ENCODE measurements at places on chromosomes 1 and 21.

- no peak for DNase-seq
Measured at GRCh38 chr1:245168906-245169305, 14.1 kb downstream of the KIF26B start.

GRCh38 chr1:184635347-184635979 is 119.2 kb downstream of the EDEM3 start:
- DNase-seq = no peak

- no peak for DNase-seq
Measured at GRCh38 chr21:29365661-29366265, 67.0 kb downstream of the BACH1 start.

DNA sequence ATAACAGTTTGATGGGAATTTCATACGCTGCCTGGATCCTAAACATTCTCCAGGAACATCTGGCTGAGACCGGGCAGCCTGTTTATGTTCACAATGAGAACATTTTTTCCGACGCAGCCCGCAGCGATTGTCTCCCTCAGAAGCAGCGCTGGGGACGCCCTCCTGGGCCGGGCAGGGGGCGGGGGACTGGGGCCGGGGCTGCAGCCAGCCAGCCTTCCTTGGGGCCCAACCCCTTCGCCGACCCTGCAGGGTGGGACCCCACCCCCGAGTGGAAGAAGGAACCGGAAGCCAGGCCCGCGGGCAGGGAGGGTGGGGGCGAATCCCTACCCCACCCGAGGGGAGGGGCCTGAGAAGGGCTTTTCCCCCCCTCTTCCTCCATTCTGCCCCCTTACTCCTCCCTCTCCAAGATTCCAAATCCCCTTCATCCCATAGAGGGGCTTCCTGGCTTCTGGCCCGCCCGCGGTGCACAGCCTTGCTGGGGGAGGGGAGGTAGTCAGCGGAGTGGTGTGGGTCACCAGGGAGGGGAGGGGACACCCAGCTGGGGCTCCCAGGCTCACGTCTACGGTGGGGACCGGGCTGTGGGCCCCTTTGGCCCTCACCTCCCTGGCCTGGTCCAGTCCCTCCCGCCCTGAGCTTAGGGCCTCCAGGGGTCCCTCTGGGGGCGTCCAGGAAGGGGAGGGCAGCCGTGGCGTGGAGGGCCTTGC is 60.6 kb downstream of the WNT9A start:
- no peak for DNase-seq

DNA sequence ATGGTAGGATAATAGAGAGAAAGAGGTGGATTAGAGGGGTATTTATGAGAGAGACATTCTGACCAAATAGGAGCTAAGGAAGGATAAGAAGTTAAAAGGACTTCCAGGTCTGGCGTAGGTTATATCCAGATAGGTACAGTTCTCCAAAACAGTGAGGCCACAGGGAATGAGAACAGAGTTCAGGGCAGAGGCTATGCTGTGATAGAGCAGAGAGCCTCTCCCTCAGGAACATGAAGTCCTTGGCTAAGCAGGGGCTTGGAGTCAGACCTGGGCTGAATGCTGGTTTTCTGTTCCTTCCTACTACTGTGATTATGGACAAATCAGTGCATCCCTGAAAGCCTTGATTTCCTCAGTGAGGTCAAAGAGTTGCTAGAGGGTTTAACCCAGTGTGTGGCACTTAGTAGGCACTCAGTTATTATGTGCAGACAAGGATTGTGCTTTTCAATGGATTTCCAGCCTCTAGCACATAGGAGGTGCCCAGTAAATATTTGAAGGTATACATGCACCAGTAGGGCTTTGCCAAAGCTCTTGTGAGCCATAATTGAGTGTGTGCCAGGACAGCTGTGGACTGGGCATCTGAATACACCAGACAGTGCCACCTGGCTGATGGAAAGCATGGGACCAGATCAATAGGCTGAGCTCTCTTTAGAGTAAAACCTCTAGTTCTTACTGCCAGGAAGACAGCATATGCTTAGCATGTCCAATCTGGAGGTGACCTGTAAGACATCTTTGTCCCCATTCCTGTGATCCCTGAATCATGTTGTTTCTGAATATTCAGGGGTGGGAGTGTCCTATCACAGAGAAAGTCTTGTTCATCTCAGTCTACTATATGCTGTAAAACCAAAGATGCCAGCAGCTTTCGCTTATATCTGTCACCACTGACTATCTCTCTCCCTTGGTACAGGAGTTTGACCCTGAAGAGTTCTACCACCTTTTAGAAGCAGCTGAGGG is 111.1 kb downstream of the PIK3R3 start:
- DNase-seq = no peak

- DNase-seq = no peak
Measured at GRCh38 chr1:17045634-17046333, 8.0 kb downstream of the SDHB start.

GRCh38 chr1:105652109-105652508 is 1404.4 kb upstream of the PRMT6 start:
- DNase-seq = no peak

GRCh38 chr1:200342511-200343311 is 67.1 kb downstream of the ZNF281 start:
- DNase-seq = no peak

DNA sequence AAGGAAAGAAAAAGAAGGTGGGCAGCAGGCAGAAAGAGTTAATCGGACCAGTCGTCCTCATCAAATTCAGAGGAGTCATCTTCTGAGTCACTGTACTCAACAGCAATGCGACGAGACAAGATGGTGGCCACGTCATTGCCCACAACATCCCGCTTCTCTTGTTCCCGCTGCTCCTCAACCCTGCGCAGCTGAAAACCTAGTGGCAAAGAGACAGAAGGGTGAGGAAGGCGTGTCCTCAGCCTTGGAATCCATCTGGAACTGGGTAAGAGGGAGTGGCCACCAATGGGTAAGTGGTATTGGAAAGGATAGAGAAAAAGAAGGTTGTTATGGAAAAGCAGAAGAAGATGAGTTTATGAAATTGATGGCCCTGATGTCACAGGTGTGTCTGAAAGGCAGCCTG is 15.7 kb downstream of the GPR3 start:
- no peak for DNase-seq

DNA sequence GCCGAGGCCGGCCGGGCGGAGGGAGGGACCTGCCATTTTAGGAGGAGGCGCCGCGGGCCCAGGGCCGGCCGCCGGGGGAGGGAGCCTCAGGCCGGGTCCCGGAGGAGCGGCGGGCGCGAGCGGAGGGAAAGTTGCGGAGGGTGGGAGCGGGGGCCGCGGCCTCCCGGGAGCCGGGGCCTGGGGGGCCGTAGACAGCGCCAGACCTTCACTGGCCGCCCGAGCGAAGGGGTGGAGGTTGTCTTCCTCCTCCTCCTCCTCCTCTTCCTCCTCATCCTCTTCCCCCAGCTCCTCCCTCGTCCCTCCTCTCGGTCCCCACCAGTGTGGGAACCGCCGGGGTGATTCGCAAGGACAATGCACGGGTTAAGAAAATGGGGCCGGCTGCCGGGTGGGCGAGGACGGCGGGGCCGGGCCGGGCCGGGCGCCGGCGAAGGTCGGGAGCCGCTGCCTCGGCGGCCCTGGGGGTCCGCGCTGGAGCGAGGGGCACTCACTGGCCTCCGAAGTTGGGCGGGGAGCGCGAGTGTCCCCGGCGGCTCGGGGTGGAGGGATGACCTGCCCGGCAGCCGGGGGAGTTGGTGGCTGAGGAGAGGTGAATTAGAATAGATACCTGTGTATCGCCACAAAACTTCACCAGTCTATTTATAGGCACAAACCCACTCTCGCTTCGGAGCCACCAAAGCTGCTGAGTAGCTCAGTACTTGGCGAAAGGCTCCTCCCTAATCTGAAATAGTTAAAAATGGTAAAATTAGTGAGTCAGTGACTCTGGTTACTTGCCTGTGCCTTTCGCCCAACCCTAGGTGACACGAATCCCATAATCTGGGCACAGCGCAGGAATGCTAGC is 1.3 kb downstream of the DYRK1A start:
- DNase-seq = no peak

GRCh38 chr21:31480228-31480627 is 136.2 kb upstream of the TIAM1 start:
- no peak for DNase-seq

- DNase-seq = no peak
Measured at GRCh38 chr1:5993556-5994491, 1.6 kb upstream of the NPHP4 start.

DNA sequence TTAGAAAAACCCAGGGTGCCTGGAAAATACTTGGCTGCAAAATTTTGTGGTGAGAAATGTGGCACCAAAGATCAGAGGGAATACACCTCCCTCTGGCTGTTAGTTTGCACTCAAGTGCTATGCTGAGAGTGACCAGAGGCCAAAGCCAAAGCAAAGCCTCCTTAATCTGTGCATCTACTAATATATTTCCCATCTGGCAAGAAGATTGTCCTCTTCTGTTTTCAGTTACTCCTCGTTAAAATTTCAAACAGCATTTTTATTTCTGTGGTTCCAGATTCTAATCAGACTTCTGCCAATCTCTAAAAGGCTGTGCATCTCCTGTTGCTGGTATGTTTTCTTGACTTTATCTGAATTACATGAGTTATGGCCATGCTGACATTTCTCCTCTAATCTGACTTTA is 327.4 kb downstream of the TBX15 start:
- no peak for DNase-seq

DNA sequence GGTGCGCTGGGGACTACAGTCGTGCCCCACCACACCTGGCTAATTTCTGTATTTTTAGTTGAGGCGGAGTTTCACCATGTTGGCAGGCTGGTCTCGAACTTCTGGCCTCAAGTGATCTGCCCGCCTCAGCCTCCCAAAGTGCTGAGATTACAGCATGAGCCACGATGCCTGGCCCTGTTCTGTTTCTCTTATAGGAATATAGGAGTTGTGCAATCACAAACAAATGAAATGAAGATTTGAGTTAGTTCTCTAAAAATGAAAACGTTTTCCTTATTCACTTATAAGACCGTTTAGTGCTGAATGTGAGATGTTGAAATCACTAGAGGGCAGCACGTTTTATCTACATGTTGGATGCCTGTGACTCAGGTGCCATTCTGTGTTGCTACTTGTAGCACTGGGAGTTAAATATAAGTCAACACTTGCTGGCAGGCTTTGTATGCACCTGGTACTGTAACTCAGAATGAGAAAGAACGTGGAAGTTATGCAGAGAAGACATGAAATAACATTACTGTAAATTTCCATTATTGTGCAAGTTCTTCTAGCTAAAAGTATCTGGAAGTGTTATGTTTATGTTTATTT is 45.8 kb downstream of the MIGA1 start:
- no peak for DNase-seq

GRCh38 chr1:112524251-112524650 is 15.5 kb downstream of the WNT2B start:
- DNase-seq = no peak

DNA sequence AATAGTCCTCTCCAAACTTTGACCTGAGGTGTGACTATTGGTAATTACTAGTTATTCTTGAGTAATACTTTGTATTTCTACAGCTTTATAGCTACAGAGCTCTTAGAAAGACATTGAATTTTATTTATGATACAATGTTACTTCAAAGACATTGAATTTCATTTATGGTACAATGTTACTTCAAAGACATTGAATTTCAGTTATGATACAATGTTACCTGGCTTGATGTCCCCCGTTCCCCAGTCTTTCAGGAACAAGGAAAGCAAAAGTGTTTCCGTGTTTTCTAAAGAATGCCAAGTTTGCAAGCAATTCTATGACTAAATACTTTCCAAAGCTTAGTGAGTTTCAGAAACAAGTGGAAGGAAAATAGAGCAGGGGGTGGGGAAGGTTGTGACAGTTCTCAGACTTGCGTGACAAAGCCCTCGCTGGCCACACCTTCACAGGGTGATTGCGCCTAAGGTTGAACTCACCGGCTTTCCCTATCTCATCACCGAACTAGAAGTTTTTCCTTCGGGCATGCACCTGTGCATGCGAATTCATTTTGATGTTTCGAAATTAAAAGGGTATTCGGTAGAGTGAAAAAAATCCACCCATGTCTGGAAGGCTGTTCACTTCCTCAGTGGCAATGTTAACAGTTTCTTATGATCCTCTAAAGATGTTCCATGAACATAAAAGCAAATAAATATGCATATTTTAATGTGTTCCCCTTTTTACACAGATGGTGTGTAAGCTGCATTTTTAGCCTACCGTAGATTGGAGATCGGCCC is 909 bp upstream of the PAXBP1 start:
- no peak for DNase-seq

DNA sequence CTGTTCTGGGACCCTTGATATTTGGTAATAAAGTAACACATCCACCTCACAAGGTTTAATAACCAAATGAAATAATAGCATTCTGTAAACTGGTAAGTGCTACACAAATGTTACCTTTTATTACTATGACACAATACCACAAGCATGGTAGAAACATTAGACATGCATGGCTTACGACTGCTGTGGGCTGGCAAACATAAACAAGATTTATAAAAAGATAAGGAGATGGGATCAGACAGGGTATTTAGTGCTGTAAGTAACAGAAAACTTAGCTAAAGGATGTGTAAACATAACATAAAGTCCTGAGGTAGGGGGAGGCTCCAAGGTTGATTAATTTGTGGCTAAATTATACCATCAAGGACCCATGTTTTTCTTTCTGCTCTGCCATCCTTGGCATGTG is 212.6 kb downstream of the BARHL2 start:
- DNase-seq = no peak

DNA sequence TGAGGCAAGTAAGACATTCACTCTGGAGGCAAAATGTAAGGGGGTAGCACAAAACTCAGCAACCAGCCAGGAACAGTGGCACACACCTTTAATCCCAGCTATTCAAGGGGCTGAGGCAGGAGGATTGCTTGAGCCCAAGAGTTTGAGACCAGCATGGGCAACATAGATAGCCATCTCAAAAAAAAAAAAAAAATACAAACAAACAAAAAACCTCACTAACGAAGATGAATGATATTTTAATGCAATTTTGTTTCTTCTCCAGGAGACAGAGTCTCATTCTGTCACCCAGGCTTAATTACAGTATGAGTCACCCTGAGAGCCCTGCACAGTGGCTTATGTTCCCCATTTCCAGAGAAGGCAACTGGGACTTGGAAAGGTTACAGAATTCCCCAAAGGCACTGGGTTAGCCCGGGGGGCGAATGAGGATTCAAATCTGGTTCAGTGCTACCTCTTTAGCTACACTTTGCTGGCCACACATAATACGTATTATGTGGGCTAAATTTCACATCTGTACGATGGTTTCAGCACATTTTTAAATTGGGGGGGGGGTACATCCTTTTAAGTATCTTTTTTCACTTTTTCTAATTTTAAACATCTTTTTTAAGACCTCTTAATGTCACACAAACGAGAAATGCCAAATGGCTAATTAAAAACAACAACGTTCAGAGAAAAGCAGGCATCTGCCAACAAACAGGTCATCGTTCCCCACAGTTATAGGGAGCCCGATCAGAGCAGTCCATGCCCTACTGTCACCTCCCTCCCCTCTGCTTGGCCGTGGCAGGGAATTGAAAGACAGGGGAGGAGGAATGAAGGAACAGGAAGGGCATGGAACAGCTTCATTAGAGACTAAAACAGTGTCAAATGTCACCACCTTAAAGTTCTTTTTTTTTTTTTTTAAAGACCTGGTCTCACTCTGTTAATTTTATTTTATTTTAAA is 3.5 kb downstream of the CELA2A start:
- no peak for DNase-seq

GRCh38 chr1:29496701-29497100 is 260.4 kb downstream of the PTPRU start:
- no peak for DNase-seq

- no peak for DNase-seq
Measured at GRCh38 chr1:109840011-109840629, 70.5 kb upstream of the CSF1 start.

- no peak for DNase-seq
Measured at GRCh38 chr1:113913887-113914664, 8.9 kb downstream of the DCLRE1B start.

- no peak for DNase-seq
Measured at GRCh38 chr1:182235604-182235951, 156.0 kb downstream of the GLUL start.
